ENCODE measurements at places on chromosomes 2 and 18.

- DNase-seq: no peak
Observed at GRCh38 chr2:11160731-11161455, 5.6 kb downstream of the SLC66A3 start.

DNA sequence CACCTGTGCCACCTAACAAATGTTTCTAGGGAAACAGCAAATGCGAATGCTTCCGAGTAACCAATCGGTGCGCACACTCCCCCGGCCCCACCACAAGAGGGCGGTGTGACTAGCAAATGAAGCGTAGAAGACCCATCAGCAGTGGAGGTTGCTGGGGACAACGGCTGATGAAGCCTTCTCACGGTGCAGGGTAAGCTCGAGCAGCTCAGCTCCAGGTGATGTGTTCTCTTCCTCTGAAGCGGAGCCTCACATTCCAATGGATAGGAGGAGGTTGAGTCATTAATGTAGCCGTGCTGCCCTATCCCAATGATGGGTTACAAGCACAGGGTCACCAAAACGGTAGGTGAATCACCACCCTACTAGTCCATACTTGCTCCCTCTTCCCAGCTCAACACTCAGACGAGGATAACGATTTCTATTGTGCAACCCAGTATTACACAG is 127.6 kb upstream of the TWIST2 start:
- no peak for DNase-seq

DNA sequence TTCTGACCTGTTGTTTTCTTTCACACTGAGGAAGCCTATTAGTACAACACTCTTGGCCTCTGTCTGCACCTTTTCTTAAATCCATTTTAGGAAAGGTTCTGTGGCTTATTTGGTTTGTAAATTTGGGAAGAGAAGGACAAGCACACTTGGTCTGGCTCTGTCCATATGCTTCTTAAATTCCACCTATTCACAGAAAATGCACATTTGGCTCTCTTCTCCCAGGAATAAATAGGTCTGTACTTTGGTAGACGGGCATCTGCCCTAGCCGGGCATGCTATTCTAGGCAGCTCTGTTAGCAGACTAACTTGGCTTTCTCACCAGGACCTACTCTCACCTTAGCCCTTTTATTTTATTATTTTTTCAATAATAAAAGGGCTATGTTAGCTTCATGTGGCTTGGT is 1211.8 kb upstream of the SLC39A10 start:
- no peak for DNase-seq

- no peak for DNase-seq
Observed at GRCh38 chr2:114046373-114046772, 156.5 kb downstream of the ACTR3 start.

Measured in renal cortex interstitium (tissue), 15 donors.